ENCODE measurements at places on chromosomes 6 and 20. TPM values are rescaled to one million over a fixed set of nuclear protein-coding genes. Genes with fewer than 3 reads are reported as not detected.
A peak's percentile ranks its signal among the peaks of the same experiment; 100 is the strongest.

Gene AIF1
- 6.3 TPM for total RNA-seq

Gene CD83
- 5.6 TPM for total RNA-seq

Gene POU5F1
- 4.2 TPM for total RNA-seq

Gene PPP1R11
- total RNA-seq, result 40.2 TPM

Gene SAMD3
- total RNA-seq, result 5.5 TPM

Gene BTN1A1
- total RNA-seq, result 0.31 TPM

Gene NNAT
- 6.2 TPM for total RNA-seq

Gene TSBP1
- 11.8 TPM for total RNA-seq

Gene EYS
- total RNA-seq, result 1.3 TPM

Gene NFKBIE
- 18.3 TPM for total RNA-seq

Gene CST2
- not detected for total RNA-seq

Gene PAK5
- 0.31 TPM for total RNA-seq

Gene EPHA7
- total RNA-seq, result 4.8 TPM

Gene GATA5
- total RNA-seq, result 54.5 TPM

Gene XKR7
- 0.25 TPM for total RNA-seq

GRCh38 chr20:37081717-37082289 is 14.0 kb downstream of the RBL1 start:
- H3K36me3 ChIP-seq, result no peaks in the 10 kb centered on the region
- DNase-seq, result peak; percentile 23
- H3K27me3 ChIP-seq, result no peaks in the 10 kb centered on the region
- H3K4me3 ChIP-seq, result no peak overlapping the region
- H3K27ac ChIP-seq, result no peak overlapping the region

DNA sequence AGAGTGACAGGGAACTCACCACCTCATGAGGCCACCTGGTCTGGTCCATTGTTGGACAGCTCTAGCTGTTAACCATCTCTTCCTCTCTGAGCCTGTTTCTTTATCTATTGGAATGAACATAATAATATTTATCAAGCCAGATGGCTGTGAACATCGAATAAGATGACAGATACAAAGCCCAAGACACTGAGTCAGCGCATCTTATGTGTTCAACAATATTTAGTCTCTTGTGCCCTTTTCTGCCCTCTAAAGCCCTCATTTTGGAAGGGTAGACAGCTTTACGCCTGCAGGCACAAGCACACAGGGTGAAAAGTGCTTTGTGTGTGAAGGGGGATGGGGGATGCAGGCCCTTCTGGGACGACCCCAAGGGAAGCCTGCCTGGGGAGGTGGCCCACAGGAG is 164.0 kb downstream of the GRM4 start:
- DNase-seq, result no peak
- no peak overlapping the region for H3K4me3 ChIP-seq
- H3K27ac ChIP-seq, result no peak overlapping the region

- no peak overlapping the region for H3K27ac ChIP-seq
- H3K27me3 ChIP-seq, result no peaks in the 10 kb centered on the region
- no peak overlapping the region for H3K4me3 ChIP-seq
- H3K36me3 ChIP-seq, result no peaks in the 10 kb centered on the region
- H3K4me1 ChIP-seq, result no peaks in the 10 kb centered on the region
Observed at GRCh38 chr20:2385026-2385425, 4.3 kb downstream of the TGM6 start.

GRCh38 chr6:135014353-135014832 is 40.2 kb downstream of the HBS1L start:
- H3K36me3 ChIP-seq, result no peaks in the 10 kb centered on the region
- DNase-seq, result no peak
- no peaks in the 10 kb centered on the region for H3K4me1 ChIP-seq
- no peak overlapping the region for H3K4me3 ChIP-seq
- no peak overlapping the region for H3K27ac ChIP-seq
- no peaks in the 10 kb centered on the region for H3K27me3 ChIP-seq

GRCh38 chr6:158313989-158314388 is 1.7 kb downstream of the TULP4 start:
- H3K4me3 ChIP-seq, result no peak overlapping the region
- H3K4me1 ChIP-seq, result no peaks in the 10 kb centered on the region
- H3K27me3 ChIP-seq, result no peaks in the 10 kb centered on the region
- H3K36me3 ChIP-seq, result no peaks in the 10 kb centered on the region
- no peak overlapping the region for H3K27ac ChIP-seq
- DNase-seq, result peak; percentile 22

DNA sequence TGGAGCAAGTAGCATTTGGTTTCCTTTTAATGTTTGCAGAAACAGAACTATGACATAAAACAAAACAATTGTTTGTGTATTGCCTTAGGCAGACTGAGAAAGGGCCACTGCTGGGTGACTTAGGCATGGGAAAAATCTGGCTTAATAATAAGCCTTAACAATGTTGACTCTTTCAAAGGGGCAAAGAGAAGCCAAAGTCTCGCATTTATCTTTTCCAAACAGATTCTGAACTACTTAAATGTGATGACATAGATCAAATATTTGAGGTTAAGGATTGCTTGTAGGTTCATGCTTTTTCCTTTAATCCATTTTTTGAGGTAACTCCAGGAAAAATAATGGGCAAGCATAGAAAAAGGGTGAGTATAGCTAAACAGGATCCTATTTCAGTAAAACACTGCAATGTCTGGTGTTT is 39.6 kb downstream of the ADAT2 start:
- no peaks in the 10 kb centered on the region for H3K36me3 ChIP-seq
- no peak for DNase-seq
- no peaks in the 10 kb centered on the region for H3K27me3 ChIP-seq
- H3K27ac ChIP-seq, result no peak overlapping the region
- H3K4me3 ChIP-seq, result no peak overlapping the region

DNA sequence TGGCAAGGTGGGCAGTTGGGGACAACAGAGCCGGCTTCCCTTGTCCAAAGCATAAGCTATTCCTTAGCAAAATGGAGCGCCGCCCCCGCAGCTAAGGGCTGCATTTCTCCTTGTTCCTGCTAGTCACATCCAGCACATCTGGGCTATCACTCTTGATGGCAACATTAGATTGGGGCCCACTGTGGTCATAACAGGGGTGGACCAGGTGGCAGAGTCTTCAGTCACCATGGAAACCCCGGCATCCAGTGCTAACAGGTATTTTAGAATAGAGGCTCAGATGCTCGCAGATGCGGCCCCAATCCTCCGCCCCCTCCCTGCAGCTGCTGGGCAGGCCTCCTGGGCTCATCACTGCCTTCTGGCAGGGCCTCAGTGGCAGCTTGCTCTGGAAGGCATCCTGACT is 168.2 kb upstream of the PROKR2 start:
- H3K27me3 ChIP-seq, result no peaks in the 10 kb centered on the region
- no peaks in the 10 kb centered on the region for H3K36me3 ChIP-seq
- no peak overlapping the region for H3K4me3 ChIP-seq
- H3K27ac ChIP-seq, result no peak overlapping the region
- DNase-seq, result no peak
- H3K4me1 ChIP-seq, result no peaks in the 10 kb centered on the region

- H3K27ac ChIP-seq, result no peak overlapping the region
- no peaks in the 10 kb centered on the region for H3K4me1 ChIP-seq
- no peaks in the 10 kb centered on the region for H3K27me3 ChIP-seq
- H3K4me3 ChIP-seq, result no peak overlapping the region
- H3K36me3 ChIP-seq, result no peaks in the 10 kb centered on the region
Observed at GRCh38 chr6:97067045-97067444, 142.5 kb downstream of the KLHL32 start.

- H3K36me3 ChIP-seq, result no peaks in the 10 kb centered on the region
- no peaks in the 10 kb centered on the region for H3K27me3 ChIP-seq
- peak; percentile 23 for DNase-seq
- no peak overlapping the region for H3K27ac ChIP-seq
- H3K4me1 ChIP-seq, result peaks cover 27% of the 10 kb centered on the region
- no peak overlapping the region for H3K4me3 ChIP-seq
Observed at GRCh38 chr6:17932330-17932852, 55.0 kb downstream of the KIF13A start.

DNA sequence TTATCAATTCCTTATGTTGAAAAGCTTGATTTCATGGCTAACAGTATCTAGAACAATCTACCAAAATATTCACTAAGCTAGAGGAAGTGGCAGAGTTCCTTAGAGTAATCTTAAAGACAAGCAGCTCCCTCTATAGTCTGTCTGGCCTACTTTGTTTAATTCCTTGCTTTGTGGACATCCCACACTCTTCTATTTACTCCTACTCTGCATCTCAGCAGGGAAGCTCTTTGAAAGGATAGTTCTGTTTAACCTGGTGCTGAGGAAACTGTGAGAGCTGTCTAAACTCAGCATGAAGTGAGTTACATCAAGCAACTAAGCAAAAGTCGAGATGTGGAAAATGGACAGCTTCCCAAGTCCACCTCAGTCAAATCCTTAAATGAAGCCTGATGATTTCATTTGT is 4.3 kb downstream of the REV3L start:
- no peaks in the 10 kb centered on the region for H3K36me3 ChIP-seq
- no peak overlapping the region for H3K4me3 ChIP-seq
- H3K27ac ChIP-seq, result no peak overlapping the region
- H3K4me1 ChIP-seq, result peaks cover 17% of the 10 kb centered on the region
- no peak for DNase-seq

DNA sequence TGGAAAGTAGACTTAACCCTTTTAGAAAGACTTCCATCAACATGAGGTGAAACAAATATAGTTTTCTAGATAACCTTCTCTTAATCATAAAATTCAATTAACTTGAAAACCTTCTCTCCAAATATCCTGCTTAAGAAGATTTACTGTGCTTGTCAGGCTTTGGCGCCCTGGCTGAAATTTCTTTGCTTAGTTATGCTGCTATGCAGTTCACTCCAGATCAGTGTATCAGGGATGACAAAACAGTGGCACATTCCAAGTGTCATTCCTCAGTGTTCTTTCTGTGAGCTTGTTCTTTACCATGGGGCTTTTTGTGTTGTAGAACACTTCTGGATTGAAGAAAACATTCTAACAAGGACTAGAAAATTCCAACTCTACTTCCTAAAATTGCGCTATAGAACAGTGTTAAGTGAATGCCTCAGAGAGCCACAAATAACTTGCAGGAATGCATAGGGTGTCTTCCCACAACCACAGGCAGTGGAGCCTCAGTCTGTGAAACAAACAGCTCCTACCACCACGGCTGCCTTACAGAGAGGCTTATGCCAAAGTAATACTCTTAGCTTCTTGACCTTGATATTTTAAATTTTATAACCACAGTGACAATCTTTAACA is 443.6 kb downstream of the CDC5L start:
- DNase-seq, result no peak
- H3K4me3 ChIP-seq, result no peak overlapping the region
- no peaks in the 10 kb centered on the region for H3K27me3 ChIP-seq

GRCh38 chr6:13012977-13013680 is 296.6 kb downstream of the PHACTR1 start:
- H3K4me1 ChIP-seq, result no peaks in the 10 kb centered on the region
- no peaks in the 10 kb centered on the region for H3K36me3 ChIP-seq
- H3K27ac ChIP-seq, result no peak overlapping the region
- no peaks in the 10 kb centered on the region for H3K27me3 ChIP-seq

- no peaks in the 10 kb centered on the region for H3K27me3 ChIP-seq
- peak overlapping the region; percentile 92 for H3K4me3 ChIP-seq
- H3K36me3 ChIP-seq, result no peaks in the 10 kb centered on the region
- H3K4me1 ChIP-seq, result peaks cover 32% of the 10 kb centered on the region
- DNase-seq, result no peak
- peak overlapping the region; percentile 98 for H3K27ac ChIP-seq
Observed at GRCh38 chr20:62141397-62142251, 1.6 kb downstream of the PSMA7 start.

- no peaks in the 10 kb centered on the region for H3K27me3 ChIP-seq
- no peak overlapping the region for H3K27ac ChIP-seq
- no peaks in the 10 kb centered on the region for H3K4me1 ChIP-seq
- H3K4me3 ChIP-seq, result no peak overlapping the region
- no peaks in the 10 kb centered on the region for H3K36me3 ChIP-seq
- DNase-seq, result no peak
Observed at GRCh38 chr20:61694682-61695081, 371.0 kb downstream of the TAF4 start.

GRCh38 chr20:1858871-1859270 is 36.3 kb upstream of the SIRPA start:
- H3K36me3 ChIP-seq, result no peaks in the 10 kb centered on the region
- no peak overlapping the region for H3K27ac ChIP-seq
- no peak for DNase-seq
- H3K4me1 ChIP-seq, result no peaks in the 10 kb centered on the region
- H3K27me3 ChIP-seq, result no peaks in the 10 kb centered on the region

DNA sequence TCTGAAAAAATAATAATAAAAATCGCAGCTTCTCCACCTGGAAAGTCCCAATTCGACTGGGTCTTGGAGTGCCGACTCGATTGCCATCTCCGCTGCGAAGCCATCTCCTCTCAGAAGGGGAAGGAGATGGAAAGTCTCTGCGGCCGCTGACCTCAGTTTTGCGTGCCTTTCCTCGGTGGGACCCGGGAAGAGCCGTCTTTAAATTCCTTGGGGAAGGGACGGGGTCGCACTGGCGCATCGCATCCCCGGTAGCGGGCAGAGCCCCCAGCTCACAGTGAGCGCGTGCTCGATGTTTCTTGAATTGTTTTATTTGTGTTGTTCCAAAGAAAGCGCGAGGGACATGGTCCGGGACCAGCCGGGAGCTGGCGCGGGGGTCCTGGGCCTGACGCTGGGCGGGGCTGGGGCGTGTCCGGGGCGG is 270 bp upstream of the TIAM2 start:
- H3K36me3 ChIP-seq, result no peaks in the 10 kb centered on the region
- H3K27ac ChIP-seq, result no peak overlapping the region
- no peak for DNase-seq
- no peaks in the 10 kb centered on the region for H3K4me1 ChIP-seq

DNA sequence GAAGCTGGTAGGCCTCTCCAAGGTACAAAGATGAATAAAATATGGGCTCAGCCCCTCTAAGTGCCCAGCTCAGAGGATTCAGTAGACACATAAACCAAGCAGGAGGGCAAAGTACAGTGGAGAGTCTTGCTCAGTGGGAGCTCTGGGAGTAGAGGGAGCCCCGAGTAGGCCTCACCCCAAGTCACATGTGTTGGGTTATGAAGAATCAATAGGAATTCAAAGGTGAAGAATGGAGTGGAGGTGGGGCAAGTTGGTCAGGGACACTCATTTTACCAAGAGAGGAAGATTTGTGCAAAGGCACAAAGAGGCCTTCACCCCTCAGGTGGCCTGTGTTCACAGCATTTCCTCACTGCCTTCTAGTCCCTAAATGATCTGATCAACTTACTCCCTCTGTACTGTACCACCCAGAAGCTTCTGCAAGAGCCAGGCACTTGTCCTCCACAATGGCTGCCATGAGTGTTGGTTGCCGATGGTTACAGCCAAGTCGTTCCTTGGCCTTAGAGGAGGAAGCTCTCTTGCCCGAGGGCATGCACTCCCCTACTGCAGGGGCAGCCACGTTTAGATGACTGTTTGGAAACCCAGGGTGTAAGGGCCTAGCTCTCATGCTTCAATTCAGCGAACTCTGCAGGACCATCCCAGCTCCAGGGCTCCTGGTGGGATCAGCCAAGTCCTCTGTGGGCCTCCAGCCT is 6.7 kb upstream of the CDKN1A start:
- DNase-seq, result no peak
- no peaks in the 10 kb centered on the region for H3K36me3 ChIP-seq
- H3K4me1 ChIP-seq, result peaks cover 18% of the 10 kb centered on the region
- H3K4me3 ChIP-seq, result no peak overlapping the region
- no peaks in the 10 kb centered on the region for H3K27me3 ChIP-seq

GRCh38 chr20:24770628-24771541 is 178.2 kb upstream of the CST7 start:
- no peaks in the 10 kb centered on the region for H3K4me1 ChIP-seq
- H3K36me3 ChIP-seq, result no peaks in the 10 kb centered on the region
- DNase-seq, result peak; percentile 6

GRCh38 chr20:3927486-3928291 is 38.5 kb downstream of the PANK2 start:
- no peaks in the 10 kb centered on the region for H3K36me3 ChIP-seq
- DNase-seq, result no peak
- H3K27me3 ChIP-seq, result no peaks in the 10 kb centered on the region
- H3K4me3 ChIP-seq, result no peak overlapping the region

- H3K4me3 ChIP-seq, result no peak overlapping the region
- H3K36me3 ChIP-seq, result no peaks in the 10 kb centered on the region
- H3K27ac ChIP-seq, result no peak overlapping the region
Observed at GRCh38 chr6:10421921-10422736, 7.3 kb upstream of the TFAP2A start.

All from testis (tissue), 5 donors.